Stimulated activated CD8-positive, alpha-beta memory T cell treated with anti-CD3 and anti-CD28 coated beads, Interleukin-2, amount 100 ng/mL, for 48 hours (primary cell): ENCODE measurements at places on chromosomes 12 and 14.

GRCh38 chr12:4041187-4041885, 168.1 kb upstream of the PARP11 start:
- DNase-seq: no peak

GRCh38 chr14:53964249-53964648, 7.6 kb upstream of the BMP4 start:
- no peak for DNase-seq

GRCh38 chr12:25071366-25071765, 122.5 kb upstream of the BCAT1 start:
- no peak for DNase-seq

DNA sequence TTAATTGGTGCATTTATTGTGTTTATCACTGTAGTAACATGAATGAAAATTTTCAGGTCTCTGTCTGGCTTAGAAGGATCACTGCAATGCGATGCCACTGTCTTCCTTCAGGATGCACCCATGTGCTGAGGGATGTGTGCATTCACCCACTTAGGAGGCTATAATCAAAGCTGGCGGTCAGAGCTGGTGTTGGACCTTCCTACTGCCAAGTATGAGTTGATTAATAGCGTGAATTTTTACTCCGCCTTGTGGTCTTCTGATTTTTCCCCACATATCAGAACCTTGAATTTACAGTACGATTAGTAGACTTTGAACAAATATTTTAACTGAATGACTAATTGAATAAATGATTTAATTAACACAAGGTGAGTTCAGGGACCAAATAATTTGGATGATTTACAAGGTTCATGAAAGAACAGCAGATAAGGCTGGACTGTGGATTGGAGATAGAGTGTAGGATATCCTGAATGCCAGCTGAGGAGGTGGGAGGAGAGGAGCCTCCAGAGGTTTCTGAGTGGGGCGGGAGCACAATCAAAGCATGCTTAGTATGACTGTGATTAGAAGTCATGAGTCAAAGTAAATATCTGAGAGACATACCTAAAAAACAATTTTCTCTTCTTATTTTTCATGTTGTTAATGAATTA, 50.1 kb downstream of the RERG start:
- no peak for DNase-seq

- DNase-seq: no peak
These were observed 18.8 kb downstream of the ACVRL1 start for GRCh38 chr12:51926064-51926632.

GRCh38 chr12:7157391-7157790, 27.2 kb downstream of the CLSTN3 start:
- no peak for DNase-seq

DNA sequence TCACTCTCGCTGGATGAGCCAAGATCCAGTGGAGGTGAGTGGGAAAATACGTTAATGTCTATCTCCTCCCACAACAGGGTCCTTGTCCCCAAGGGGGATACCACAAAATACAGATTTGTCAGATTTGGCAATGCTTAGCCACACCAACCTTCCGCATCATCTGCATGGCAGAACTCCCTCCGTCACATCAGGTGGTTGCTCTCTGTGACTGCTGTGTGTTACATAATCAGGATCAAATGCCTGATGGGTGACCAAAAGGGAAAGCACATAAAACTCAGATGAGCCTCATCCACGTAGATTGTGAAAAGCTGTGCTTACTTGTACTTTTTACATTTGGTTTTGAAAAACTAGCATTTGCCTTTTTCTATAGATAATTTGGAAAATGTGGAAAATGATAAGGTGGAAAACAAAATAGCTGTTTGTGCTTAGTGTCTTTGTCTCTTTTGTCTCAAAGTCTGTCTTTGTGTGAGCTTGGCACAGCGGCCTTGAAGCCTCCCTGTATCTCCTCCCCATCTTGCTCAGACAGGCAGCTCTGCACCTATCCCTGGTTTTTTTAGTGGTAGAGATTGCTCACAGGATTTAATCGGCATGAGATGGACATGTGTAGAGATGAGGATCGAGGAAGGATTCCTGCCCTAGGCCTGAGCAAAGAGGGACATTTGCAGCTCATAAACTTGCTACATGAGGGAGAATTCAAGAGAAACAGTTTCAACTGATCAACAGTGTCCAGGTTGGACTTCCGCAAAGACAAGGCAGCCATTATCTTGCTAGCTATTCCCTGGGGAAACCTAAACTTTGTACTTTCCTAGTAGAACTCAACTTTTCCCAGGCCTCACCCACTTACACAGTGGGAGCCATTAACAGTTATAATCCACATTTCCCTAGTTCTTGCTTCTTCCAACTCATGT, 3.6 kb upstream of the FGF6 start:
- DNase-seq: no peak

DNA sequence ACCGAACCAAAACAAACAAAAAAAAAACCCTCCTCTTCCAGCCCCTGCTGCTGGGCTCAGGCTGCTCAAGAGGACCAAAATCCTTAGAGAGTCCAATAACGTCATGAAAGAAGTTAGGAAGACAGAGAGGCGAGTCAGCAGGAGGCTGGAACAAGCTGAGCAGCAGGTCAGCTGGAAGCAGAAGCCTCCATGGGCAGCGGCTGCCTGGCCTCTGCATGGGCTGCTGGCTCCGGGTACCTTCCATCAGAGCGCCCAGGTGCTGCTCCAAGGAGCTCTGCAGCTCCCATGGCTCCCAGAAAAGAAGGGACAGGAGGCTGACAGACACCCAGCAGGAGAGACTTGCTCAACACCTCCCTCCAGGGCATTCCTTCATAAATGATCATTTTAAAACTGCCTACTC, 3.2 kb upstream of the KRT2 start:
- DNase-seq: no peak

- DNase-seq: no peak
These were observed 451.7 kb downstream of the TMEM117 start for GRCh38 chr12:44287545-44287944.

GRCh38 chr12:94282675-94283074, 134.3 kb downstream of the PLXNC1 start:
- no peak for DNase-seq

GRCh38 chr14:39841088-39841487, 408.9 kb upstream of the FBXO33 start:
- DNase-seq: no peak

DNA sequence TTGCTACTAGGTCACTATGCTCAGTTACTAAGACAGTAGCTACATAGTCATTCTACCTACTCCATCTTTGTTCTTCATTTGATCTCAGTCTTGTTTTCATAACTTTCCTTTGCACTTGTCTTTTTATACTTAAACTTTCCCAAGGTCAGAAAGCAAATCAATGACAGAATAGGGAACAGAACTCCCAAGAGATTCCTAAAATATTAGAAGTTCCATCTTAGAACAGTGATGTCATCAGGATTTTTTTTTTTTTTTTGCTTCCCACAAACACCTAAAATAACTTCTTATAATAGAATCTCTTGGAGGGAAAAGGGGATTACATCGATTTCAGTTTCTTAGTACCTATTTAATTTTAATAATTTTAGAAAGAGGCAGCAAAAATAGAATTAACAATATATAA, 65.8 kb downstream of the NTN4 start:
- no peak for DNase-seq

GRCh38 chr12:23729359-23729758, 220.1 kb downstream of the SOX5 start:
- DNase-seq: no peak

DNA sequence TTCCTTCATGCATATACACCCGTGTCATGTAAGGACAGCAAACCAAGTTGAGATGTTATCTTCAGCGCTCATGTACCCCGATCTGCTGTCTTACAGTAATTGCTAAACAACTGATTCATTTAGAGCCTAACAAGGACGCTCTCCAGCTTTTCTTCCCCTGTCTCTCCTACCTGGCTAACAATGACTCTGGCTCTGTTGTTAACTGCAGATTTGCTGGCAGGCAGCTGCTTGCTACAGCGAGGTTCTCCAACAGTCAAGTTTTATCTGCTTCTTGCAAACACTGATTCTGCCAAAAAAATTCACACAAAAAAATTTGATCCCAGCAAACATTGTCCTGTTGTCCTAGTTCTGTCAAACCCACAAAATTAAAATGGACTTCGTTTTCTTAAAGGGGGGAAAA, 101.6 kb downstream of the OTX2 start:
- no peak for DNase-seq

DNA sequence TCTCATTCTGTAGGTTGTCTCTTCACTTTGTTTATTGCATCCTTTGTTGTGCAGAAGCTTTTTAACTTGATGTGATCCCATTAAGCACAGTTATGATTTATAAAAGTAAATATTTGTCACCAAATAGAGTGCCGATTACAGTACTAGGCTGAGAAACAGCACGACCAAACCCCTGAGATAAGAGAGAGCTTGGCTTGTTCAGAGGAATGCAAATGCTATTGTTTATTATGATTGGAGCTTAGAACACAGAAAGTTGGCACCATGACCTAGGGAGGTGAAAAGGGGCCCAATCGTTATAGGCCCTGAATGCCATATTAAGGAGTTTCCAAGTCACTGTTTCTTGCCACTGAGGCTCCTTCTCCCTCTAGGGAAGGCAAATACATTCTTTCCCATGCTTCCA, 214.9 kb downstream of the KITLG start:
- no peak for DNase-seq

DNA sequence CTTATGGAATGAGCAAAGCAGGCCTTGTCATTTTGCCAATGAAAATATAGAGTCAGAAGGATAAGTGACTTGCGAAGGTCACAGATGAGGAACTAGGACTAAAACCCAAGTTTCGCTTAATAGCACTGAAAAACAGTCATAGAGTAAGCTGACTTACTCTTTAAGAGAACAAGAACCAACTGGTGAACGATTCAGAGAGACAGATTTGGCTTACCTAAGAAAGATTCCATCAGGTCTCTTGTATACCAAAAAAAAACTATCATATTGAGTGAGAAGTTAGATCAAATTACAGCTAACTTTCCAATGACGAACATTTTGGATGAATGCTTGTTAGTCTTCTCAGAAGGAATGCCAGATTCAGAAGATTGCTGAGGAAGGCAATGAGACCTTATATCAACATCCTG, 74.2 kb downstream of the ZFC3H1 start:
- DNase-seq: no peak

- peak; percentile 30 for DNase-seq
These were observed 4.0 kb downstream of the RBM19 start for GRCh38 chr12:113961921-113962710.

DNA sequence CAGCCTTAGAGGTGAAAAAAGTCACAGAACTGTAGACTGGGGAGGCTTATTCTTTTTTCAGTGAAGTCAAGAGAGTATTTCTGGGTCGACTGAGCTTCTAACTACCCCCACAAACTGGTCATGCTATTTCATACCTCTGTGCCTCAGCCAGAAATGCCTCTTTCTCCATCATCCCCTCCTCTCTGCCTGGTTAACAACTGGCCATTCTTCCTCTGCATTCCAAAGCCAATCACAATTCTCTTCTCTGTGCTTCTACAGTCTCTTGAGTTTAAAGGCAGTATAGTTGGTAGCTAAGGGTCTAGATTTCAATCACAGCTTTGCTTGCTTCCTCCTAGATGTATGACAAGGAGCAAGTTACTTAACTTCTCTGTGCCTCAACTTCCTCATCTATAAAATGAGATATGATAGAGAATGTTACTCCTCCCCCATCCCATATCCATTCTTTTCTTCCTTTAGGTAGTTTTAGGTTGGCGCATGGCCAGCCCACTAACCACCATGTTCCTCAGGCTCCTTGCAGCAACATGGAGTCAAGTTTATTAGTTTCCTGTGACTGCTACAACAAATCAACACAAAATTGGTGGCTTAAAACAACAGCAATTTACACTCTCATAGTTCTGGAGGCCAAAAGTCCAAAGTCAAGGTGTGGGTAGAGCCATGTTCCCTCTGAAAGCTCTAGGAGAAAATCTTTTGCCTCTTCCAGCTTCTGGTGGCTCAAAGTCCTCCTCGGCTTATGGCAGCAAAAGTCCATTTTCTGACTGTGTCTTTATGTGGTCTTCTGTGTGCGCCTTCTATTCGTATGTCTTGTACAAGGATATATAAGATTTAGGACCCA, 62.5 kb downstream of the ITPR2 start:
- DNase-seq: no peak

DNA sequence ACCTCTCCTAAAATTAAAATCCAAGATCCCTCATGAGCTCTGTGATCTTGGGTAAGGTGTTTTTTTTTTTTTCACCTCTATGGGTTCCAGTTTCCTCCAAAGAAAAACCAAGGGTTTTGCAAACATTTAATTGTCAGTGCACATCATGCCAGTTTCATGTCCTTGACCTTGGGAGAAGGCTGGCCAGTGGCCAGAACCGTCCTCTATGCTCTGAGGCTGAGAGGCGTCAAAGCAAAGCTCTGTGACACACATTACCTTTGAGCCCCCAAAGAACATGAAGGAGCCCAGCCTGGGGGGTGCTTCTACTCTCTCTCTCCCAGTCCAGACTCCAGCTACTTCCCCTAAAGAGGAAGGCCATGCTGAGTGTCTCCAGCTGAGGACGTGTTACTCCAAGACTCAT, 145.5 kb upstream of the TMEM132C start:
- no peak for DNase-seq

GRCh38 chr14:71004481-71004880, 97.2 kb downstream of the PCNX1 start:
- DNase-seq: no peak

- DNase-seq: no peak
These were observed 38.2 kb upstream of the SNX6 start for GRCh38 chr14:34668111-34668510.

DNA sequence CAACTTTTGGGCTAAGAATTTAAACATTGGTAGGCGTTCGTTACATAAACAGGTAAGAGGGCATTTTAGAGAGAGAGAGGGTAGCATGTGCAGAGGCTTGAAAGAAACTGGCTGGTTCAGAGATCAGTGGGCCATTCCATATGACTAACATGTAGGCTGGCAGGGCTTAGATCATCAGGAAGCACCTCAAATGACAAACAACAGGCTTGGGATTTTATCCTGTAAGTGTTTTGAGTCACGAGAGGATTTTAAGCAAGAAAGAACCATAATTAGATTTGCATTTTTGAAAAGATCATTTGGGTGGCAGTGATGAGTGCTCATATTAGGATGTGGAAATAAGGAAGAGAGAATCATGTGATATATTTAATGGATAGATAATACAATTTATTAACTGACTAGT, 8.7 kb upstream of the PLEKHA5 start:
- DNase-seq: no peak

DNA sequence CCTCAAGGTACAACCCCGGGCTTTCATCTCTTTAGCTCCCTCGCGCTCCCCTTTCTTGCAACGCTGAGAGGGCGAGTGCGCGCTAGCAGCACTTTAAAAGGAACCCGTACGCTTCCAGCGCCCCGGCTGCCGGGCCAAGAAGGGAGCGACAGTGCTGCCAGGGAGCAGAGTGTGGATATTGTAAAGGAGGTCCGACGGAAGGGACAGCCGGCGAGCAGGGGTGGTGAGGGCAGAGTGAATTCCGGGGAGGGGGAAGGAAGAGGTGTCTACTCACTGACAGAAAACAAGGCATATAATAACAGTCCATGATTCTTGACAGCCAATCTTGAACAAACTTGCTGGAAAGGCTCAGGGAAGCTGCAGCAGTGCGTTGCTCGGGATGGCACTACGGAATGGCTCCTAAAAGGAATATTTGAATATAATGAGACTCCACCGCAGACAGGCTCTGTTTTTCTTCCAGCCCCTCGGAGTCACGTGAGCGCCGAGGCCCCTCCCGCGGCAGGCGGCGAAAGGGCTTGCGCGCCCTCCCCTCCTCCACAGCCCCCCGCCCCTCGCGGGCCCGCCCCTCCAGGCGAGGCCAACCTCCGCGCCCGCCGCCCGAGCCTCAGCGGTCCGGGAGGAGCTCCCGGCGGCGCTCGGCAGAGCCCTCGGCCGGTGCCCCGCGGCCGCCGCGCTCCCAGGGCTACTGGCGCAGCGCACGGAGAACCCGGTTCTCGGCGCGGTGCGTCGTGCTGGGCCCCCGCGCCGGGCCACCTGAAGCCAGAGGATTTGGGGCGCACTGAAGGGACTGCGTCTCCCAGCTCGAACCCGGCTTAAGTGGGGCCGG, 3.4 kb downstream of the BMP4 start:
- DNase-seq: no peak
